ENCODE measurements at places on chromosomes 1 and 21. TPM values are rescaled to one million over a fixed set of nuclear protein-coding genes. Genes with fewer than 3 reads are reported as not detected.

GJA9 gene
- not detected for total RNA-seq

TINAGL1 gene
- not detected for total RNA-seq

C1QA gene
- total RNA-seq = not detected

HPCA gene
- total RNA-seq = 0.69 TPM

TMEM269 gene
- 1.7 TPM for total RNA-seq

HPDL gene
- 7.8 TPM for total RNA-seq

PLXNA2 gene
- total RNA-seq = not detected

CELA2B gene
- total RNA-seq = not detected

KDF1 gene
- total RNA-seq = not detected

AMY1B gene
- not detected for total RNA-seq

RNF186 gene
- not detected for total RNA-seq

GRCh38 chr1:178540204-178540603, 27.3 kb downstream of the TEX35 start:
- no peak overlapping the region for H3K4me3 ChIP-seq
- no peaks in the 10 kb centered on the region for H3K36me3 ChIP-seq
- H3K27ac ChIP-seq = no peak overlapping the region
- H3K4me1 ChIP-seq = no peaks in the 10 kb centered on the region

DNA sequence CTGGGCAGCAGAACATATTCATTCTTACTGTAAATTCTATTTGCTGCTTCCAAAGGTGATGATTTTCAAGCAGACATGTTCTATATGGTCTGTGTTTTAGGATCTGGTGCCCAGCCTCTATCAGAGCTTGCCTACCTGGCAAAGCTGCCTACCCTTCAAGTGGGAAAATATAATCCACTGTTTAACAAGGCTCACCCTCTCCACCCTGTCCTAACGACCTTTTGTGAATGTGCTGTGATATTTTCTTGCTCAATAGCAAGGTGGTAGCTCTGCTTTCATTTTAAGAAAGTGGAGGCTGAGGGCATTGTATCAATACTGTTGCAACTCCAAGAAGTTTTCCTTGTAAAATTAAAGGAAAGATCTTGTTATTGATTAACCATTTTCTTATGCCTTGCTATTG, 26.0 kb upstream of the AGO1 start:
- no peaks in the 10 kb centered on the region for H3K36me3 ChIP-seq
- DNase-seq = no peak
- H3K27me3 ChIP-seq = no peaks in the 10 kb centered on the region
- no peak overlapping the region for H3K4me3 ChIP-seq

DNA sequence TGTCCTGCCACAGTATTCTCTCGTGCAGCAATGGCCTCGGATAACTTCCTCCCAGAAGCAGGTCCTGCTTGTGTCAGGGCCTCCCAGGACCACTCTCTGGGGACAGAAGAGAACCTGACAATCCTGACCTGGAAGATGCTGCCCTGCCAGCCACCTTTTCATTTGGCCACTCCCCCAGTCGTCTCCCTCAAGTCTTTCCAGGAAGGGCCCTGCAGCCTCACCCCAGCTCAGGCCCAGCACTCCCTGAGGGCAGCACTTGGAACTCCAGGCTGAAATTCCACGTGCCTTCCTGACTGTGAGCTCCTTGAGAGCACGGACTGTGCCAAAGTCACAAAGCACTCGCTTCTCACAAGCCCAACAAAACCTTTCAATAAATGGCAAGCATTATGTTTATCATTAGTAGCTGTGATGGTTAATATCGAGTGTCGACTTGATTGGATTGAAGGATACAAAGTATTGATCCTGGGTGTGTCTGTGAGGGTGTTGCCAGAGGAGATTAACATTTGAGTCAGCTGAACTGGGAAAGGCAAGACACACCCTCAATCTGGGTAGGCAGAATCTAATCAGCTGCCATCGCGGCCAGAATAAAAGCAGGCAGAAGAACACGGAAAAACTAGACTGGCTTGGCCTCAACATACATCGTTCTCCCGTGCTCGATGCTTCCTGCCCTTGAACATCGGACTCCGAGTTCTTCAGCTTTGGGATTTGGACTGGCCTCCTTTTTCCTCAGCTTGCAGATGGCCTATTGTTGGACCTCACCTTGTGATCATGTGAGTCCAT, 2.3 kb upstream of the CLEC20A start:
- no peak overlapping the region for H3K4me3 ChIP-seq
- no peak overlapping the region for H3K27ac ChIP-seq
- no peak for DNase-seq
- H3K36me3 ChIP-seq = no peaks in the 10 kb centered on the region
- H3K27me3 ChIP-seq = no peaks in the 10 kb centered on the region

GRCh38 chr1:168723000-168723399, 6.0 kb downstream of the DPT start:
- DNase-seq = no peak
- peaks cover 3% of the 10 kb centered on the region for H3K27me3 ChIP-seq
- H3K4me3 ChIP-seq = no peak overlapping the region
- H3K27ac ChIP-seq = no peak overlapping the region

GRCh38 chr1:99648107-99648506, 2.2 kb downstream of the PALMD start:
- no peaks in the 10 kb centered on the region for H3K27me3 ChIP-seq
- no peak overlapping the region for H3K27ac ChIP-seq
- peak; percentile 19 for DNase-seq
- H3K36me3 ChIP-seq = no peaks in the 10 kb centered on the region

- no peak for DNase-seq
- no peak overlapping the region for H3K27ac ChIP-seq
- H3K4me3 ChIP-seq = no peak overlapping the region
- no peaks in the 10 kb centered on the region for H3K27me3 ChIP-seq
- no peaks in the 10 kb centered on the region for H3K4me1 ChIP-seq
Measured at GRCh38 chr1:43557744-43558245, 27.1 kb downstream of the PTPRF start.

DNA sequence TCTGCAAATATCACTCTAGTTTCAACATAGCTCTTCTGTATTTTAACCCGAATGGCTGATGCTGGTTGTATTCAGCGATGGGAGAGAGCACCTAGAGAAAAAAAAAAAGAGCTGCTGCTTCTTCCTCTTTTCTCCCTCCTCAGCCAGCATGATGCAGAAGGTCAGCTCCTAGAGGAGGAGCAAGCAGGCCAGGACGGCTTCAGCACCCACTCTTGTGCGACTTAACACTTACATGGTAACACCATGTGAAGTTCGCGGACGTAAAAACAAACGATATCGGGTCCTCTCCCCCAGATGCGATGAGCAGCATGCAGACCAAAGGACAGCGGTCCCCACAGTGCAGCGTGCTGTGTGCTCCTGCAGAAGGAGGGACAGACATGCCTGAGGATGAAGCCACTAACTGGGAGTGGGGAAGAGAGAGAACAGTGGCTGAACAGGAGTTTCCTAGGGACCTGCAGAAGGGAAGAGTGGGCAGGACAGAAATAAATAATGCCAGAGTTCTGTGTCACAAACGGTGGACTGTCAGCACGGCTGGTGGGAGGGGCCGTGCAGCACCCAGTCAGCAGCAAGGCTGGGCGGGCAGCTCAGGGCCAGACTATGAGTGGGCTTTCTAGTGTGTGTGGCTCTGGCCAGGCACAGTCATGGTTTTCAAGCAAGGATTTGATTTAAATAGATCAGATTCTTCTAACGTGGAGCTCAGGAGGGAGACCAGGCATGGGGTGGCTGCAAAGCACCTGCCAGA, 11.4 kb upstream of the B3GALT5 start:
- no peaks in the 10 kb centered on the region for H3K27me3 ChIP-seq
- no peaks in the 10 kb centered on the region for H3K4me1 ChIP-seq
- no peak for DNase-seq
- H3K27ac ChIP-seq = no peak overlapping the region
- H3K4me3 ChIP-seq = no peak overlapping the region
- H3K36me3 ChIP-seq = no peaks in the 10 kb centered on the region

DNA sequence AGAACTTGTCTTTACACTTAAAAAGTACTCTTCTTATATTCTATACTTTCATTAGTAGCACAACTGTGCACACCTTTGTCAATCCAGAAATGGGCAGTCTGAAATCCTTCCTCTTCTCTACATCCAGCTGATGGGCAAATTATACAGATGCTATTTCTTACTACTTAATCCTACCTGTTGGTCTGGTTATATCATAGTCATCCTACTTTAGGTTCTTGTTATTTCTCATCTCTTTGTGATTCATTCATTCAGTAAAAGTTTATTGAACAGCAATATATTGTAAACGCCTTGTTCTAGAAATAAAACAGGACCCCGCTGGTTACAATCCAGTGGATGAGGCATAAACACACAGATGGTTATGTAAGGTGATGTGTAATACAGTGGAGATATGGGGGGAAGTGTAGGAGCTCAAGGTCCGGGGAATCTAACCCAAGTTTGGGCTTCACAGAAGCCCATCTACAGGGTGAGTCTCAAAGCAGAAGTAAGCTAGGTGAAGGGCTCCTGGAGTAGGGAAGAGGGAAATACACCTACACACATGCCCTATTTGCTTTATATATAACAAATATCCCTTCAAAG, 11.8 kb upstream of the FUBP1 start:
- no peak for DNase-seq
- no peak overlapping the region for H3K4me3 ChIP-seq
- no peaks in the 10 kb centered on the region for H3K36me3 ChIP-seq

DNA sequence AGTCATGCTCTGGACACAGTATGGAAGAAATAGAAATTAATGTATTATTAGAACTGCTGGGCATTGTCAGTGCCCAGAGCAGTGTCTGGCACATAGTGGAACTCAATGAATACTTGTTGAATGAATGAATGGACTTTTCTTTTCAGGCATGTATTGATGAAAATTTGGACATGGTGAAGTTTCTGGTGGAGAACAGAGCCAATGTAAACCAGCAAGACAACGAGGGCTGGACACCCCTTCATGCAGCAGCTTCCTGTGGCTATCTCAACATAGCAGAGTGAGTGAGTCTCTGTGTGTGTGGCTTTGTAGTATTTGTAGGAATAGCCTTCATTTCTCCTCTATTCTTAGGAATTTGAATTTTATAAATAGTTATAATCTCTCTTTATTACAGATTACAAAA, 68.1 kb downstream of the PPP1R12B start:
- H3K27me3 ChIP-seq = no peaks in the 10 kb centered on the region
- no peak overlapping the region for H3K27ac ChIP-seq
- no peaks in the 10 kb centered on the region for H3K4me1 ChIP-seq
- DNase-seq = no peak
- H3K36me3 ChIP-seq = no peaks in the 10 kb centered on the region
- no peak overlapping the region for H3K4me3 ChIP-seq

DNA sequence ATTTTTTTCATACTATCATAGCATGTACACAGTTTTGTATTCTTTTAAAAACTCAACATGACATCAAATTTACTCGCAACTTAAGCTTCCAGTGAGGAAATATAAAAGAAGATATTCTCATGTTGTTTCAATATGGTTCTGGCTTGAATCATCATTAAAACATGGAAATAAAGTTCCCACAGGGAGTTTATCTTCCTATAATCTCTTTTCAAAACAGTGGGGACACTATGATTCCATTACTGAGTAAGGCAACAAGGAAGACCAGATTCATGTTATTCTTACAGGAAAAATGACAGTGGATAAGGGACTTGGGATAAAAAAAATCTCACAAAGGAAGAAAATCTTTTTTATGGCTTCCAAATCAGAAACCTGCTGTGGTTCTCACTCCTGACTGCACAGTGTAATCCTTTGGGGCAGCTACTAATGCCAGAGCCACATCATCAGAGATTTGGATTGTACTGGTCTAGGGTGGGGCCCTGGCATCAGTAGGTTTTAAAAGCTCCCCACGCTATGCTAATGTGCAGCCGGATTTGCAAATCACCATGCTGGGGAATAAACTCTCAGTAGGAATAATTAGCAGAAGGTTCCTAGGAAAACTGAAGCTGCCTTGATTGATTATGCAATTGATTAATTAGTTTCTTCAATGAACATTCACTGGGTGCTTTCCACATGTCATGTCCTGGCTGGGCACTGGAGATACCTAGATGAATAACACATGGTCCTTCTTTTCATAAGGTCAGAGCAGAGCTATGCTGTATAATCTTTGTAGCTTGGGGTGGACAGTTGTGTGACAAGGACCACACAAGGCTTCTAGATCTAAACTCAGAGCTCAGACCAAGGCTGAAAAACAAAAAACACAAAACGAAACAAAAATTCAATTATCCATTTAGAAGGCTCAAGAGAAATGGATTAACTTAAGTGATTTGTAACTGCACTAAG, 71.1 kb upstream of the C8B start:
- peaks cover 8% of the 10 kb centered on the region for H3K36me3 ChIP-seq
- H3K4me1 ChIP-seq = peaks cover 4% of the 10 kb centered on the region
- peak; percentile 21 for DNase-seq
- no peak overlapping the region for H3K27ac ChIP-seq
- no peaks in the 10 kb centered on the region for H3K27me3 ChIP-seq

- no peaks in the 10 kb centered on the region for H3K27me3 ChIP-seq
- no peaks in the 10 kb centered on the region for H3K4me1 ChIP-seq
- no peak overlapping the region for H3K4me3 ChIP-seq
- no peaks in the 10 kb centered on the region for H3K36me3 ChIP-seq
- no peak for DNase-seq
Measured at GRCh38 chr1:165397944-165398343, 41.4 kb upstream of the LMX1A start.

DNA sequence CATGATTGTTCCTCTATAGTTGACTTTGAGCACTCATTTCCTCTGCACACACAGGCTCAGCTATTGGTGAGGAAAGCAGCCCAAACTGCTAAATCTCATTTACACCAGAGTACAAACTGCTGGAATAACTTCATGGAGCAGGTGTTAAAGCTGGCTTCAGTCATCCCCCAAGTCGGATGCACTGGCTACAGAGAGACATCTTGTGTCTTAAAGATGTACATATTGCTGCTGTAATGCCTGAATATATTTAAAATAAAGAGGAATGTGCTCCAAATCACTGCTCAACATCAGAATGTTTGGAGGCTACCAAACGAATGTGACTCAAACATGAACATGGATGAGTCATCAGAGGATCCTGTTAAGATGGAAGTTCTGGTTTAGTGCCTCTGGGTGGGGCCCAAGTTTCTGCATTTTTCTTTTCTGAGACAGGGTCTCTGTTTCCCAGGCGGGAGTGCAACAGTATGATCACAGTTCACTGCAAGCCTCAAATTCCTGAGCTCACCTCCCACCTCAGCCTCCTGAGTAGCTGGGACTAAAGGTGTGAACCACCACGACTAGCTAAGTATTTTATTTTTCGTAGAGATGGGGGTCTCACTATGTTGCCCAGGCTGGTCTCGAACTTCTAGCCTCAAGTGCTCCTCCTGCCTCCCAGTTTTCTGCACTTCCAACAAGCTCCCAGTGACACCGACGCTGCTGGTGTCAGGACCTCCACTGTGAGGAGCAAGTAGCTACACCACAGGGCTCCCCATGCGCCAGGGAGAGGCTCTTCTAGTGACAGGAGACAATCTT, 79.0 kb upstream of the KRTAP19-8 start:
- no peak overlapping the region for H3K4me3 ChIP-seq
- no peaks in the 10 kb centered on the region for H3K4me1 ChIP-seq
- DNase-seq = peak; percentile 29

All from A673 (cell line).